Hepatocyte (in vitro differentiated cells): ENCODE measurements at places on chromosomes 11 and 22. TPM values are rescaled to one million over a fixed set of nuclear protein-coding genes. Genes with fewer than 3 reads are reported as not detected.
A peak's percentile ranks its signal among the peaks of the same experiment; 100 is the strongest.

DNA sequence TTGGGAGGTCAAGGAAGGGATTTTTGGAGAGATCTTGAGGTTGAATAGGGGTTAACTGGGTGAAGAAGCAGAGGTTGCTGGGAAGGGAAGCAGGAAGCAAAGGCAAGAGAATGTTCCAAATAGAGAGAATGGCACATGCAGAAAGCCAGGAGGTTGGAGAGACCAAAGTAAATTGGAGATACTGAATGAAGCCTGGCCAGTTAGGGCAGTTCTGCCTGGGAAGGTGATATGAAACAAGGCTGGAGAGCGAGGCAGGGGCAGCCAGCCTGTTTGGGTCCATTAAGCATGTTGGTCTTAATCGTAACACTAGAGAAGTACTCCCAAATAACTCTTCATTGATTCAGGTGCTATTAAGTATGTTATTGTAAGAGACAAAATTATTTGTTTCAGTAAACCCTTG is 48.2 kb downstream of the ZNF143 start:
- peak overlapping the region; percentile 87 for H3K27ac ChIP-seq
- H3K4me3 ChIP-seq = no peak overlapping the region
- no peaks in the 10 kb centered on the region for H3K36me3 ChIP-seq

GRCh38 chr11:122695076-122695615 is 39.6 kb downstream of the UBASH3B start:
- H3K27ac ChIP-seq = no peak overlapping the region
- H3K36me3 ChIP-seq = no peaks in the 10 kb centered on the region
- H3K4me3 ChIP-seq = no peak overlapping the region
- H3K27me3 ChIP-seq = no peaks in the 10 kb centered on the region

Gene APOL4
- total RNA-seq = 1.0 and 2.8 TPM in 2 replicates

Gene ZNF70
- total RNA-seq = 4.6 and 5.2 TPM in 2 replicates

Gene C11orf87
- total RNA-seq = 0.13 and 0.52 TPM in 2 replicates

GRCh38 chr11:114525682-114526081 is 34.0 kb downstream of the NXPE1 start:
- no peaks in the 10 kb centered on the region for H3K27me3 ChIP-seq
- DNase-seq = no peak
- no peaks in the 10 kb centered on the region for H3K36me3 ChIP-seq
- no peak overlapping the region for H3K27ac ChIP-seq

GRCh38 chr11:32374261-32374711 is 61.1 kb downstream of the WT1 start:
- peak; percentile 44 for DNase-seq
- H3K4me1 ChIP-seq = no peaks in the 10 kb centered on the region
- no peaks in the 10 kb centered on the region for H3K27me3 ChIP-seq
- no peaks in the 10 kb centered on the region for H3K36me3 ChIP-seq

DNA sequence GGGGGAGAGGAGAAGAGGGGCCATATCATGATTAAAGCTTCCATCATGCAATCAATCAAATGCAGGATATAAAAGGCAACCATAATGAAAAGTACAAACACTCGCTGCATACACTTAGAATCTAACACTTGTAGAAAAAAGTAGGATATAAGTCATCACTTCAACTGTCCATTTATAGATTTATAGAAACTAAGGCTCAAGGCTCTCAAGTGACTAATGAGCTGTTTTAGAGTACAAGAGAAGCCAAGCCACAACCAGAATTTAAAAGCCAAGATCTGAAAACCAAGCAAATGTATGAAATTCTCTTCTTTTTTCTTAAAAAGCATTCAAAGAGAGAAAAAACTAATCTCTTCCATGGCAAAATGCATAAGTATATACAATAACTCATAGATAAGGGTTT is 160.2 kb upstream of the BLID start:
- DNase-seq = no peak
- H3K4me1 ChIP-seq = no peaks in the 10 kb centered on the region
- no peaks in the 10 kb centered on the region for H3K27me3 ChIP-seq
- H3K4me3 ChIP-seq = no peak overlapping the region
- no peak overlapping the region for H3K27ac ChIP-seq

DNA sequence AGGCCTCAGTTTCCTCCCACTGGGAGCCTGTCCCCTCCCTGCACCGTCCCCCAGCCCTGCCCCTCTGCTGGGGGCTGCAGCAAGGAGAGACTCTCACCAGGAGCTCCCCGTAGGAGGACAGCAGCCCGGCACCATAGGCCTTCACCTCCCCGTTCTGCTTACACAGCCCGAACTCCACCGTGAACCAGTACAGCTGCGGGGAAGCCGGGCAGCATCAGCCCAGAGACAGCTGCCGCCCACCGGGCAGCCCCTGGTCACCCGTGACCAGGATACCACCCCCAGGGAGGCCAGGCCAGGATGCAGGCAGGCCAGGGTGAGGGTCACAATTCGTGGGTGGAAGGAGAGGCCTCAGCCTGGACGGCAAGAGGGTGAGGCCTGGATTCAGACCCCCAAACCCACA is 4.6 kb upstream of the INS start:
- no peaks in the 10 kb centered on the region for H3K27me3 ChIP-seq
- no peak overlapping the region for H3K4me3 ChIP-seq
- H3K27ac ChIP-seq = no peak overlapping the region
- peaks cover 5% of the 10 kb centered on the region for H3K4me1 ChIP-seq
- no peak for DNase-seq

GRCh38 chr11:47856186-47856585 is 8.0 kb upstream of the NUP160 start:
- no peak overlapping the region for H3K4me3 ChIP-seq
- peak; percentile 17 for DNase-seq

DNA sequence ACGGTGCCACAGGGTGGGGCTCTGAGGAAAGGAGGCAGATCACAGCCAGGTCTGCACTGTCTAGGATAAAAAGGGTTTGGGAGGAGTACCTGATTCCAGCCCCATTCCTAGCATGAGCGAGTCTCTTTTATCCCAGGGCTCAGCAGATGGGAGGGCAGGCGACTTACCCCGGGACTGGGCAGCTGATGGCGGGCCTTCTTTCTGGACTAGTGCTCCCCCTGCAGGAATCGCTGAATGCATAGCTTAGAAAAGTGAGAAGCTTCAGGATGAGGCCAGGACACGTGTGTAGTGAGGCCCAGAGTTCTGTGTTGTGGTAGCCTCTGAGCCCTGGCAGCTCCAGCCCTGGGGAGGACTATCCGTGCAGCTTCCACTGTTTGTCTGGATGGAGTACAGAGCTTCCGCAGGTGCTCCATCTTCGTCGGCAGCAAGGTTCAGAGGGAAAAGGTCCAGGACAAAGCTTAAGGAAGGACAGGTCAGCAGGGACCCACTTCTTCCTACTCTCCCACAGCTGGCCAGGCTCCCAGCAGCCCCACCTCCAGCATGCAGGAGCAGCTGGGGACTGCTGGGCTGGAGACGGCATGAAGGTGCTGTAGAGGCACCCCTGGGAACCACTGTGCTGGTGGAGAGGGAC is 30.4 kb downstream of the COMMD9 start:
- no peak overlapping the region for H3K27ac ChIP-seq
- H3K27me3 ChIP-seq = peaks cover 3% of the 10 kb centered on the region
- DNase-seq = peak; percentile 80
- no peaks in the 10 kb centered on the region for H3K4me1 ChIP-seq
- no peaks in the 10 kb centered on the region for H3K36me3 ChIP-seq
- no peak overlapping the region for H3K4me3 ChIP-seq

Gene CD248
- total RNA-seq = 19.9 and 24.6 TPM in 2 replicates

- H3K4me3 ChIP-seq = no peak overlapping the region
- H3K27me3 ChIP-seq = no peaks in the 10 kb centered on the region
- H3K4me1 ChIP-seq = no peaks in the 10 kb centered on the region
Observed at GRCh38 chr11:124098141-124098540, 17.1 kb upstream of the VWA5A start.

Gene DAGLA
- 5.5 and 8.9 TPM in 2 replicates for total RNA-seq

- H3K27ac ChIP-seq = no peak overlapping the region
- no peak overlapping the region for H3K4me3 ChIP-seq
- H3K4me1 ChIP-seq = peaks cover 18% of the 10 kb centered on the region
- H3K36me3 ChIP-seq = no peaks in the 10 kb centered on the region
- DNase-seq = peak; percentile 3
- H3K27me3 ChIP-seq = no peaks in the 10 kb centered on the region
Observed at GRCh38 chr22:45546333-45547015, 43.8 kb downstream of the FBLN1 start.

DNA sequence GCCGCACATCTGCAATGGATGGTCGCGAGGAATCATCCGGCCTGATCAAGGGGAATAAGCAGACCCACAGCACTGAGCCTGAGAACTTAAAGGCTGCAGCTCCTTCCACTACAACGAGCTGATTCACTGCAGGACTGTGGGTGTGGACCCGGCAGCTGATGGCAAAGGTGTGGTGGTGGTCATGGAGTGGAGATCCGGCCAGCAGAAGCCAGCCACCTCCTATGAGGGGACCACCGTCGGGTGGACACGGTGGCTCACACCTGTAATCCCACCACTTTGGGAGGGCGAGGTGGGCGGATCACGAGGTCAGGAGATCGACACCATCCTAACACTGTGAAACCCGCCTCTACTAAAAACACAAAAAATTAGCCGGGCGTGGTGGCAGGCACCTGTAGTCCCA is 66.4 kb downstream of the DGCR2 start:
- no peaks in the 10 kb centered on the region for H3K36me3 ChIP-seq
- H3K4me1 ChIP-seq = no peaks in the 10 kb centered on the region
- H3K27me3 ChIP-seq = no peaks in the 10 kb centered on the region
- no peak overlapping the region for H3K27ac ChIP-seq

- no peak overlapping the region for H3K27ac ChIP-seq
- DNase-seq = no peak
- no peaks in the 10 kb centered on the region for H3K36me3 ChIP-seq
Observed at GRCh38 chr22:34429314-34429713, 509.0 kb upstream of the LARGE1 start.

GRCh38 chr11:63614136-63614671 is at the start of gene PLAAT3:
Gene PLAAT3 (minus strand): TSS chr11:63614433. CDS start chr11:63614014, 419 bp downstream.
- no peaks in the 10 kb centered on the region for H3K27me3 ChIP-seq
- H3K36me3 ChIP-seq = no peaks in the 10 kb centered on the region
- peak within 1 kb of the TSS; percentile 91 for H3K27ac ChIP-seq
- peak within 1 kb of the TSS; percentile 70 for H3K4me3 ChIP-seq
- DNase-seq = peak; percentile 81

DNA sequence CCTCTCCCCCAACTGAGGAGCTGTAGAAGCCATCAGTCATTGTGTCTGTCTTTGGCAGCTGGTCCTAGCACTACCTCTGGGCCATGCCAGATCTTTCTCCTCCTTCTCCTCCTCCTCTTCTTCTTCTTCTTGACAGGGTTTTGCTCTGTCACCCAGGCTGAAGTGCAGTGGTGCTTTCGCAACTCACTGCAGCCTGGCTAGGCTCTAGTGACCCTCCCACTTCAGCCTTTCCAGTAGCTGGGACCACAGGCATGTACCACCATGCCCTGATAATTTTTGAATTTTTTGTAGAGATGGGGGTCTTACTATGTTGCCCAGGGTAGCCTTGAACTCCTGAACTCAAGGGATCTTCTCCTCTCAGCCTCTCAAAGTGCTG is 50.1 kb upstream of the SHANK2 start:
- peaks cover 11% of the 10 kb centered on the region for H3K4me1 ChIP-seq
- no peak overlapping the region for H3K4me3 ChIP-seq

- H3K4me1 ChIP-seq = peaks cover 5% of the 10 kb centered on the region
- no peaks in the 10 kb centered on the region for H3K36me3 ChIP-seq
- no peak overlapping the region for H3K4me3 ChIP-seq
Observed at GRCh38 chr11:107834995-107835394, 23.6 kb downstream of the SLC35F2 start.

DNA sequence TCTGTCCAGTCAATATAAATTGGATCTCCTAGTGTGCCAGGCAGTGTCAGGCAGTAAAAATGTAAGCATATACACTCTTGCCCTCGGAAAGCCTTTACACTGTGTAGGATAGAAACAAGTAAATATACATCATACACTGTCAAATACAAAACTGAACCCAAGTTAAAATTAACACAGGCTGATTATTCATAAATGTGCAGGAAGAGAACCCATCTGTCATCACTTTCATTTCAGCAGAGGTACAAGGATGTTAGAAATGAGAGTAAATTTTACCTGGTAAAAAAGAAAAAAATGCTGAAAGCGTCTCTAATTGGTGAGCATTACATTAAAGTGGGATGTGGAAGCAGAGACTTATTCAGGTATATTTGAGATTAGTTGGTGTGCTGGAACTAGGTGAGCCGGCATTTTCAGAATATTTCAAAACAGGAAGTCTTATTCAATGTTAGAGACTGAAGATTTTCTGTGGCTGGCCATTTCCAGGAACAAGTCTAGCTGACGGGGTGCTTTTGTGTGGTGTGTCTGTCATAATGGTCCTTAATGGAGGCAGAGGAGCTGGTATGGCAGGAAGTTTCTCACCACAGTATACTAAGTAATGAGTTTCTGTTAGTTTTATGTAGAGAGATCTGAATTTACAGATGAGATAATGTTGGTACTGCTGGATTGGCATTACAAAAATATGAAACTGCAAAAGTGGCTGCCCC is 192.6 kb downstream of the CASP12 start:
- H3K27ac ChIP-seq = peak overlapping the region; percentile 25
- H3K4me3 ChIP-seq = no peak overlapping the region
- no peaks in the 10 kb centered on the region for H3K27me3 ChIP-seq
- peaks cover 9% of the 10 kb centered on the region for H3K4me1 ChIP-seq
- H3K36me3 ChIP-seq = no peaks in the 10 kb centered on the region

GRCh38 chr11:440065-441042 is 1.5 kb downstream of the ANO9 start:
- H3K27me3 ChIP-seq = no peaks in the 10 kb centered on the region
- peaks cover 24% of the 10 kb centered on the region for H3K4me1 ChIP-seq
- H3K36me3 ChIP-seq = no peaks in the 10 kb centered on the region
- no peak overlapping the region for H3K27ac ChIP-seq

- DNase-seq = no peak
- H3K27me3 ChIP-seq = no peaks in the 10 kb centered on the region
- no peak overlapping the region for H3K4me3 ChIP-seq
- H3K4me1 ChIP-seq = no peaks in the 10 kb centered on the region
- no peak overlapping the region for H3K27ac ChIP-seq
- no peaks in the 10 kb centered on the region for H3K36me3 ChIP-seq
Observed at GRCh38 chr11:110795112-110795624, 82.9 kb upstream of the ARHGAP20 start.

DNA sequence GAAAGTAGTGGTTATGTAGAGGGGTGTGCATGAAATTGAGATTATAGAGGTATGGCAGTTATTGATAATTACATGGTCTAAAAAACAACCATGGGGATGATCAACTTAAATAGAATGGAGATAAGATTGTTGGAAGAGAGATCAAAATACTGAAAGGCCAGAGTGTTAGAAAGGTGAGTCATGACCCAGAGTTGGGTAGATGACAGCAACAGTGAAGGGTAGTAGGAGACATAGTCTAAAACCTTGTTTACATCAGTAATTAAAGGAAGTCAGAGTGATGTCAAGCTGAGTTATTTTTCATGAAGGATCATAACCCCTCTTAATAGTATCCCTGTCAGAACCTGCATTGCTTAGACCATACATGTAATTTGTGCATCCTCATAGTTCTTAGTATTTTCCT is 110.9 kb downstream of the ELP4 start:
- no peak for DNase-seq
- H3K27me3 ChIP-seq = no peaks in the 10 kb centered on the region
- H3K27ac ChIP-seq = no peak overlapping the region
- H3K4me3 ChIP-seq = no peak overlapping the region

DNA sequence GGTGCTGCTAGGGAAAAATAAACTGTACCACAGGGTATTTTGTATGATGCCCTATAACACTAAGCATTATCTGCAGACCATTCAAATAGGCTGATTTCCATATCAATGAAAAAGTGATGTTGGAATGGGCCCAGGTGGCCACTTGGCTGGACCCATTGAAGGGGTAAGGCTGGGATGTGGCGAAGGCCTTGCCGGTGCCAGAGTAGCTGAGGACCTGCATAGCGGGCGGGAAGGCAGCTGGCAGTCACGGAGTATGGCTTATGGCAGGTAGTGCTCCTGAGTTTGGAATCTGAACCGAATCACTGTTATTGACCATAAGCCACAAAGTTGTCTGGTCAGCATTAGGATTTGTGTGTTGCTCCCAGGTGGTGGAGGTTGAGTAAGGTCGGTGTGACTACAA is 131.0 kb downstream of the MICAL2 start:
- H3K27me3 ChIP-seq = no peaks in the 10 kb centered on the region
- no peak overlapping the region for H3K27ac ChIP-seq
- no peak for DNase-seq

Gene CLCF1
- total RNA-seq = 5.5 and 13.2 TPM in 2 replicates
